ENCODE measurements at places on chromosomes 7 and 10.

DNA sequence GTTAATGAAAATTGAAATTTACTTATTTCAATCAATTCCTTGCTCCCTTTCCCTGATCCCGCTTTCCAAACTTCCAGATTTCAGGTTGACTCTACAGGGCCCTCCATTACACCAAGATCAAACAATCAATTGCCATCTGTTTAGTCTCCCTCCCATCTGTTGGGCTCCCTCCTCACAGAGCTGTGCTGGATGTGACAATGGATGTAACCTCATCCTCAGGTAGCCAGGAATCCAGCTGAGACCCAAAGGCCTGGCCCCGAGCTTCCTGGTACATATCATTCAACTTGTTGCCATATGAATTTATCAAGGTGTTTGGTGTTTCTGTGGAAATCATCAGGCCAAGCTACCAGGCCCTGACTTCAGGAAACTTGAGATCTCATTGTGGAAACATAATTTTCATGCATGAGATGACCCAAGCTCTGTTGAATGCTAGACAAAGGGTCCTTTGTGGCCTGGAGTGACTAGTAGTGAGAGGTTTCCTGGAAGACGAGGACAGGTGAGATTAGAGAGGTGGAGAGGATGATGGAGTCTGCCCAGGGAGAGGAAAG is 148.6 kb upstream of the PDE1C start:
- no peak for DNase-seq

DNA sequence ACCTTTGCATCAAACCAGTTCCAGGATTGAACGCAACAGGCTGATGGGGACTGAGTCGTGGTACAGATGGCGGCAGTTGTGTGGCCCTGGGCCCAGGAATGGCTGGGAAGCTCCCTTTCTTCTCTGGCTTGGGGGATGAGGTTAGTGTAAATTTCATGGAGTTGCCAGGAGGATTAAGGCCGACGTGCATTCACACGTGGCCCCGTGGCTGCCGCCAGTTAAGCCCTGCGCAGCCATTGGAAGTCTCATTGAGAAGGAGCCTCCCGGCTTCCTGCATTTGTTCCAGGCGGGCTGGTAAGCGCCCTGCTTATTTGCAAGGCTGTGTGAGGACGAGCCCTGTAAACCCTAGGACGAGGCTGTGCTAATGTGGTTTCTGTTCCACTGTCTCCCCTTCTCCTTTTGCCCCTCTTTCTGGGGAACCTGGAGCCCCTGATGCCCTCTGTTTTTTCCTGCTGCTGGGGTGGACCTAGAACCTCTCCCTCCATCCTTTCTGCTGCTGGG is 174.7 kb upstream of the TNRC18 start:
- DNase-seq = no peak

GRCh38 chr7:47185170-47185569 is 396.7 kb downstream of the TNS3 start:
- no peak for DNase-seq

GRCh38 chr10:78182841-78183240 is 149.2 kb downstream of the RPS24 start:
- no peak for DNase-seq

DNA sequence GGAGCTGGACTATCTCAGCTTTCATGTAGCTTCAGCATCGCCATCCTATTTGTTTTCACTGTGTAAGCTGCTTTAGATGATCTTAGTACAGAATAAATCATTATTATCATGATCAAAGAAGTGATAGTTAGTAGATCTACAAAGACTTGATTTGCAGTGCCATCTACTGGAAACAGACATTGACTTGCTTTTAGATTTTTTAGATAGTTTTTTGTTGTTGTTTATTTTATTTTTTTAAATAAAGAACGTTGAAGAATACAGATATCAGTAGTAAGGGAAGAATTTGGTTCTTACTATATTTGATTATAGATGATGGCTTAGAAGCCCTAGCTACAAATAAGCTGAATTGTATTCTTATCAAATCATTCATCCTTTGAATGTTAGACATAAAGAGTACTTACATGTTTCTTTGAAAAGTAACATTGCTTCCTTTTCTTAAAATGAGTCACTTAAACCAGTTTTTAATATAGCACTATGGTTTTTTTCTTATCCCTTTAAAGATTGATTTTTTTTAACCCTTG is 6.3 kb upstream of the SFMBT2 start:
- peak; percentile 44 for DNase-seq

- no peak for DNase-seq
Measured at GRCh38 chr10:121284936-121285335, 313.3 kb downstream of the FGFR2 start.

DNA sequence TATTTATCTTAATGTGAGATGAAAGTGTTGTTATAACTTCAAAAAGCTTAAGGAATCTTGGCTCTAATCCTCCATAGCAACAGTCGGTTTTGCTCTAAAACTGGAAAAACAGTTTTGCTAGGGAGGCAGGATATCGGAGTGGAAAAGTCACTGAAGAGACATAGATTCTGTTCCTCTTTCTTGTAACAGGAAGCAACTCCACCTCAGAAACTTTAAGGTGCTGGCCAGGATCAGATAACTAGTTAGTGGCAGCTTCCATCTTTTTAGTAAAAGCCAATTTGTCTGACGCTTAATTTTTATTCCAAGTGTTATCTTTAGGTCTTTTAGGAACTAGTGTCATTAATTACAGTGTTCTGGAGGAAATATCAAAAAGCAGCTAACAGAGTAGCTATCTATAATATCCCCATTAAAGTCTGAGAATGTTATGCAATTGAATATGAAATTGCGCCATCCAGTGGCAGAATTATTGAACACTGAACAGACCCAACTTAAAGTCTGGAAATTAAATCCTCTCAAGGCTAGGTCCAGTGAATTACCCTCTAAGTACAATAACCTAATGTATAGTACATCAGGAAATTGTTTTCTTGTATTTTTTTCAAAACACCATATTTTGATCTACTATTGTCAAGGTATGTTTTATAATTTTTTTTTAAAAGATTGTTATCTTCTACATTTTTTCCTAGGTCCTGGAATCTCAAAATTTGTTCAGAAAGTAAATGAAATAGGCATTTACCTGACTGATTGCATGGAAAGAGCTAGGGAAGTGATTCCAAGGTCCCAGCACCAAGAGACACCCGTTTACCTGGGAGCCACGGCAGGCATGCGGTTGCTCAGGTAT is 65.9 kb upstream of the CC2D2B start:
- DNase-seq = peak; percentile 43

- no peak for DNase-seq
Measured at GRCh38 chr10:125628104-125629049, 54.6 kb downstream of the TEX36 start.

GRCh38 chr10:48526846-48527505 is 77.9 kb downstream of the ARHGAP22 start:
- no peak for DNase-seq

DNA sequence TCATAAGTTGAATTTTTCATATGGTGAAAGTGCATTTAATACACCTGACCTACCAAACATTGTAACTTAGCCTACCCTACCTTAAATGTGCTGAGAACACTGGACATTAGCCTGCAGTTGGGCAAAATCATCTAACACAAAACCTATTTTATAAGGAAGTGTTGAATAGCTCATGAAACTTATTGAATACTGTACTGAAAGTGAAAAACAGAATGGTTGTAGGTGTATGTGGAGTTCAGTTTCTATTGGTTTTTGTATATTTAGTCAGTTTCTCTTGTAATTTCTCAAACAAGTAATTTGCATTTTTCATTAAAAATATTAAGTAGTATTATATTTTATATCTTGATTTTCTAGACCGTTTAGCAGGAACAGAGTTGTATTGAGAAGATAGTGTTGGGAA is 15.3 kb downstream of the CCDC7 start:
- no peak for DNase-seq

DNA sequence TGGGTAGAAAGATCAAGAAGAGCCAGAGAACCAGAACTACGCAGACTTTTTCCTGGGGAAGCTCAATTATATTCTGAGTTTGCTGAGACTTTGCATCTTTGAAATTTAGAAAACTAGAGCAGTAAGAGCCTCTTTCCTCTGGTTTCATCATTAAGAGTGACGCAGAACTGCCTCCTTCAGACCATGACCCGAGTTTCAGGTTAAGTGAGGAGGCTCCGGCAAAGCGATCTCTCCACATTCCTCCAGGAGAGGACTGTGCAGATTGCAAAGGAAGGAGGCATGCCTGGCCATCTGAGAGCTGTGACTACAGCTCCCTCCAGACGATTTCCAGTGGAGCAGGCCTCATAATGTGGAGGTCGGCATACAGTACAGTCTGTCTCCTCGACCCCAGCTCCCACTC is 115.8 kb upstream of the LANCL2 start:
- no peak for DNase-seq

DNA sequence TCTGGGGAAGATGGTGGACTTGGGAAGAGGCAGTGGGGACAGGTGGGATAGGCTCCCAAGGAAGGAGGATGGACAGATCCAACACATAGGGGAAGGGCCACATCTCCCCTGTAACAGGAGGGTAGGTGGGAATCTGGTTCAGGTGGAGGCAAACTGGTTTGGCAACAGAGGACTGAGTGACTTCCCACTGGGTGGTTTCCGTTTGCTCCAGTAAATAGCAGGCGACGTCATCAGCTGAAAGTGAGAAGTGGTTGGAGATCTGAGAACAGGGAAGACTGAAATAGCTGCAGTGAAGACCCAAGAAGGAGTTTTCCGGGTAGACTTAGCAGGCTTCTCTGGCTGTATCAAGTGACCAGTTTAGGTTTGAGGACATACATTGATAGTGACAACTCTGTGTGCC is 504.4 kb downstream of the GALNT17 start:
- no peak for DNase-seq

GRCh38 chr7:39461263-39461820 is 104.9 kb upstream of the YAE1 start:
- no peak for DNase-seq

DNA sequence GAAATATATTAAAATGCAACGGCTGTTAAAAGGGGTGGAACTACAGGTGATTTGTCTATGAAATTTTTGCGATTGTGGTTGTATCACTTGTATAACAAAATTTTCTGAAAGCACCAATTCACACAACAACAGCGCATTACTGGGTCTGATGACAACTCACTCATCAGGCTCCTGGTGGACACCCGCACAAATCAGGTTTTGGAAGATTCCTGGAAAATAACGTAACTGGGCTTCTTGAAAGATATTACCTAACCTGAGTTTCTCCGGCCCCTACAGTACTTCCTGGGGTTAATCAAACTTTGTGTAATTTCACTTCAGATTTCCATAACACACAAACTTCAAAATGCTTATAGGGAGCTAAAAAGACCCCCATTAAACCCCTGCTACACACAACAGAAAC is 7.6 kb downstream of the SNX8 start:
- no peak for DNase-seq

- no peak for DNase-seq
Measured at GRCh38 chr7:116698930-116699721, 27.1 kb downstream of the MET start.

- DNase-seq = no peak
Measured at GRCh38 chr7:33719059-33719581, 186.2 kb upstream of the BMPER start.

- DNase-seq = no peak
Measured at GRCh38 chr10:111233439-111233838, 156.6 kb downstream of the ADRA2A start.

- DNase-seq = no peak
Measured at GRCh38 chr7:42224391-42225003, 12.5 kb downstream of the GLI3 start.

GRCh38 chr10:102796407-102797176 is 40.6 kb downstream of the CYP17A1 start:
- DNase-seq = peak; percentile 47

DNA sequence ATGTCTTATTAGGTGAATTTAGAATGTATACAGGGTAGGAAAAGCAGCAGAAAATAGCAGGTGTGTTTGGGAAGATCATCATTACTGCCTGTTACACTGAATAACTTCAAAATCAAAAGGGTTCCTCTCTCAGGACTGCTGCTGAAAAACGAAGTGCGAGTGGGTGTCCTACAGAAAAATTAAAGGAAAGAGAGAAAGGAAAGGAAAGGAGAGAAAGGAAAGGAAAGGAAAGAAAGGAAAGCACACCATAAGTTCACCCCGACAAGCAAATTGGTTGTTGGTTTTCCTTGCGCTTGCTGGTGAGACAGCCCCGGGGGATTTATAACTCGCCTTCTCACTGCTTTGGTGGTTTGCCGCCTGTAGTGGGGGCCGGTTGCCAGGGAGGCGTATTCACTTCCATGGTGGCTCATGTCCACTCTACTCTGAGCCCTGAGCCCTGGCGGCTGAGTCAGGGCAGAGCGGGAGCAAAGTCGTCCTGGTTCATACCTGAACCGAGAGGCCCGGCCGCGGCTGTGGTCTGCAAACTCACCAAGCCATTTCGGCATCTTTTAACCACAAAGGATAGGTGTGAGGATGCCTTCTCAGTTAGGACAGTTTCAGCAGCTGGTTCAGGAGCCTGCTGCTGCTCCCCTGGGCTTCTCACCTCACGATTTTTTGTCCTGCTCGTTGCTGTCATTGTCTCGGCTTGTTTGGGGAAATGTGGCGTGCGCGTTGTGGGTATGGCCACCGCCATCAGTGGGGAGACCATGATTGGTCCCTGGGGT is 26.1 kb downstream of the INPP5A start:
- DNase-seq = no peak

- no peak for DNase-seq
Measured at GRCh38 chr7:18952846-18953245, 164.6 kb downstream of the TWIST1 start.

GRCh38 chr7:28984631-28985030 is 26.5 kb upstream of the TRIL start:
- no peak for DNase-seq

GRCh38 chr7:126185959-126186580 is 1066.7 kb downstream of the GRM8 start:
- no peak for DNase-seq

DNA sequence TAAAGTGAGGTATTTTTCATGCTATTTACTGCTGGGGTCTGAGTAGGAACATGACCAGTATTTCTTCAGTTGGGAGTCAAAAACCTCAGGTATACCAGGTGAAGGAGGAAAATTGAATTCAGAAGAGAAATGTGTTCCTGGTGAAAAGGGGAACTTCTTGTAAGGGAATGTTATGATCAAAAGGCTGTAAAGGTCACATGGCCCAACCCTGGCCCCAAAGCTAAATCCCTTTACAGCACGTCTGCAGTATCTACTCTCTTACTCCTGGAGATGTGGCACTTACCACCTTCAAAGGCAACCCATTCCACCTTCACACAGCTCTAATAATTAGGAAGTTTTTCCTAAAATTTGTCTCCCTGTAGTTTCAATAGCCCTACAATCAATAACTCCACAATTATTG is 15.2 kb downstream of the PIK3AP1 start:
- no peak for DNase-seq

DNA sequence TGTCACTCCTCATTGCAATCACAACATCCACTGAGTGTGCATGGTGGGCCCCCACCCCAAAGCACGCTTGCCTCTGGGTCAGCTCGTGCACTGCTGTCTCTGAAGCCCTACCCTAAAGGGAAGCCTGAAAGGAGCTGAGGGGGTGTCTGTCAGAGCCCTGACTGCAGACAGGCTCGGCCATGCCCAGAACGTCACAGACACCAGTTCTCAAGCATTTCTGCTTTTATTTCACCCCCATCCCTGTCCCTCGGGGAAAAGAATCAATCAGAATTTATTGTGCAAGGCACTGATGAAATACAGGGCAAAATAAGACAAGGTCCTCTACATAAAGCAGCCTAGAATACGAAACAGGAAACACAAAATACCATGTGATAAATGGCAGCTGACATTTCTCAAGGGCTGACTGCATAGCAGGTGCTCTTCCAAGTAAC is 231.8 kb downstream of the WDR37 start:
- DNase-seq = no peak

All from CD4-positive, alpha-beta T cell treated with Interleukin-6 at 100 ng/mL for 8 hours (primary cell).